Substantia nigra (tissue), 51 donors: ENCODE measurements at places on chromosomes 2 and 18.
A peak's percentile ranks its signal among the peaks of the same experiment; 100 is the strongest.

DNA sequence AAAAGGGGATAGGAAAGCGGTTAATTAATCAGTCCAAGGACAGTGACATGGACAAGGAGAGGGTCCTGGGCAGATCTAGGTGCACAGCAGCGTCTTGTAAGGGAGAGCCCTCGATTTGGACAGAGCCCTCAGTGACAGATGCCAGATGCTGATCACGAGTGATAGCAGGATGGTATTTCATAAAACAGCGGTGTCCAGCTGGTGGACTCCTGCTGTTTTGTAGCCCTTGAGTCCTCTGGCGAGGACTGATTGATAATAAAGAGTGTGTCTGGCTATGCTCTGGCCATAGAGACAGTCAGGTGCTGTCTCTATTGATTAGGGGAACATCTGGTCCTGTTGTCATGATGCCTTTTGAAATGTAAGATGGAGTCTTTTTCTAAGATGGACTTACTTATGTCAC lies 180.7 kb downstream of the NCK2 start:
- DNase-seq: no peak

- no peak for DNase-seq
Measured at GRCh38 chr2:178448968-178449661, 1.9 kb downstream of the PRKRA start.

DNA sequence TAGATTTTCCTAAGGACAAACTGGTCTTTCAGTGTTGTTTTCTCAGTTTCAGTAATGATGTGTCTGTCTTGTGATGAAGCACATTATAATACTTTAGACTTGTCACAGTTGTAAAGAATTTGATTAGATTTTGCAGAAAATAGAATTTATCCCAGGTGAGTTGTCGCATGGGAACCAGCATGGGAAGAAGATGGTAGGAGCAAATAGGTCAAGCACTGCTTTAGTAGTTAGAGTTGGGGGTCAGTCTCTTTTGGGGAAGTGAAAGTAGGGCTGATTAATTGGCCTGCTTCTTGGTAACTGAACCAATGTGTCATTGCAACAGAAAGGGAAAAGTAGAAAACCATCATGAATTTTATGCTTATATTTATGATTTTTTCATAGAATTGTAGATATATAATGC lies 153.2 kb upstream of the MYO3B start:
- no peak for DNase-seq

DNA sequence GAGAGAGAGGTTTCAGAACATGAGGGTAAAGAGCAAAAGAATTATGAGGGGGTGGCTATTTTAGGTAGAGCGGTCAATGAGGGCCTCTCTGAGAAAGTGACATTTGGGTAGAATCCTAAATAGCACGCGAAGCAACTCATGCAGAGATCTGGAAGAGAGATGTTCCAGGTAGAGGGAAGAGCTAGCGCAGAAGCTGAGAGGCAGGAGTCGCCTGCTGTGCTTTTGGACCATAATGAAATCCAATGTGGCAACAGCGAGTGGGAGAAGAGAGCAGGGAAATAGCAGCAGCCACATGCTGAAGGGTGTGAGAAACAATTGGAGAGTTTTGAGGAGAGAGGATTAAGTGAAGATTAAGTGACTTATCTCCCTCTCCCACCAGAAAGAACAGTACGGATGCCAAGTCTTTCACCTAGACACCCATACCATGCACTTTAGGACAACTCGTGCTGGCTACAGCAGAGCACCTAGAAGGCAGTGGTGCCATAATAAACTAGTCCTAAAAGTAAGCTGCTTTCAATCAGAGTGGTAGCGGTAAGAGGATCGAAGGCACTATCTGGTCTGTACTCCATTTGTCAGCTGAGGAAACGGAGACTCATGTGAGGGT lies 129.7 kb downstream of the LRP2 start:
- no peak for DNase-seq

DNA sequence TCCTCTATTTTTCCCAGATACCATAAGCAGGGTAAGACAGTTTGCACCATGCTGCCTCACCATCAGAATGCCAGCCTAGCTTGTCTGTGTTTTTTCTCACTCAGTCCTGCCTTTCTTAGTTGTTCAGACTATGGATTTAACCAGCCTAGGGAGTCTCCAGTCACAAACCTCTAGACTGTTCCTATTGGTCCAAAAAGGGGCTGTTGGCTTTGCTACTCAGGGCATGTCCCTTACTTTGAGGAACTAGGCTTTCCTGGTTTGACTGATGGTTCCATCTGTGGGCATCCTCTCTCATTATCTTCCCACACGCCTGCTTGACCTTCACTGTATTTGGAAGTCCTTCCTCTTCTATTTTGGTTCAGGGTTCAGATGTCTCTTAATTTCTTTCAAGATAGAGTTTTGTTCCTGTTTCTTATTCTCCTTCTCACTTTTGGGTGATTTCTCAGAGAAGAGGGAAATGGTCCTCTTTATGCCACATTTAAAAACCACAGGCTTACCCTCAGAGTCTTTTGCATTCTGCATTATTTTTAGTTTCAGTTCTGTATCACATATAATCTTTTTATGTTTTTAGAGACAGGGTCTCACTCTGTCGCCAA lies 31.3 kb upstream of the TMEM131 start:
- no peak for DNase-seq

DNA sequence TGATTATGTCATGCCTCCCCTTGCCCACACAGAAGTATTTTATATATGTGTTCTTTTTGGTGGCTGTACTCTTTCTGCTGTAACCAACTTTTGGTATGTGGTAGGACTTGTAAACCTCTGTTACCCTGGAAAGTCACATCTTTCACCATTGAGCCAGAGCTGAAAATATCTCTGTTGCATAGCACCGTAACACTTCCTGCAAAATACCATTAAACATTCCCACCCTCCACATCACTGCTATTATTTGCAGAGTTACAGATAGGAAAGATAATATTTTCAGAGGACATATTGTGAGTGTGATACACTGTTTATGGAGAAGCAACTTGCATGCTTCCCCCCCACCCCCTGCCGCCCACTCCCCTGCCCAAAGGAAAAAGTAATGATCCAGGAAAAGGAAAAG lies 44.8 kb downstream of the CAB39 start:
- DNase-seq: no peak

GRCh38 chr2:127175041-127175721 lies 44.9 kb downstream of the CYP27C1 start:
- no peak for DNase-seq

DNA sequence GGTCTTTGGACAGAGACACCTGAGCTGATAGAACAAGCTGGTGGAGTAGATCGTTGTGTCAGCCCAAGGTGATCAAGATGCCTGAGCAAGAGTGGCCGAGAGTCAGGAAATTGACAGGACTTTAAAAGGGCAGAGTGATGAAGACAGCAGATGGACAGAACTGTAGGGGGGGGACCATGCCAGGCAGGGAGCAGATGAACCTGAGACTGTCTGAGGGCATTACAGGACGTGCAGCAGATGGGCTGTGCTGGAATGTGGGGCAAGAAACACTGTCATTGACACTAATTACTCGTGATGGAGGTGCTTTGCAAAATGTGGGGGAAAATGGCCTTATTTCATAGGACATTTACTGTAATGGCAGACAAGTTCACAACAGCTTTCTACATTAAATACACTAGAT lies 225.0 kb downstream of the THSD7B start:
- no peak for DNase-seq

GRCh38 chr18:50955253-50955652 lies 12.6 kb upstream of the ELAC1 start:
- no peak for DNase-seq

DNA sequence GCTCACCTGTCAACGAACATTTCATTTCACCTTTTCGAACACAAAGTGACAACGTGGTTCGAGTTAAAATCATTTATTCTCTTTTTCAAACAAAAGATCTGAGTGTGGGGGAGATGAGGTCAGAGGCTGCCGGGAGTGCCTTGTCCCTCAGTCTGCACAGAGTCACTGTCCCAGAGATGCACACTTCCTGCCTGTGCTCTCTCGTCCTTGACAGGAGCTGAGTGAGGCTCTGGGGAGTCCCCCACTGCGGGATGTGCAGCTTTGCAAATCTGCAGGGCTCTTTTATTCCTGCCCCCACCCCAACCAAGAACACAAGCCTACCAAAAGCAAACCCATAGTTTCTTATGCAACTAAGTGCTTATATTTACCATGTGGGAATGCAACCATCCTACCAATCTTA lies 497.8 kb downstream of the EIPR1 start:
- no peak for DNase-seq

GRCh38 chr18:13834496-13835015 lies 10.6 kb downstream of the MC5R start:
- no peak for DNase-seq

DNA sequence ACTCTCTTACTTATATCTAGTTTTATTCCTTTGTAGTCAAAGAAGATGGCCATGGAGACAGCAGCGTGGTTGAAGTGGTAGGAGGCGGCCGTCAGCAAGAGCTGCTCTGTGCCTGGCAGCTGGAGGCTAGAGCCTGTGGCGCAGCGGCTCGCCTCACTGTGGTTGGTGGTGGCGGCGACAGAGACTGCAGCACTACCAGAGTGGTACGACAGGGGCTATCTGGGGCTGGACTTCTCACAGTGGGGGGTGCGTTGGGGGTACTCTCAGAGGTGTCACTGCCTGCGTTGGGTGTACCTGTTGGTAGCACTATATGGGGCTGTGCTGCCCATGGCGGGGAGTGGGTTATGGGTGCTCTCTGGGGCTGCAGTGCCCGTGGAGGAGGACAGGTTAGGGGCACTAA lies 8.5 kb upstream of the ANKRD62 start:
- no peak for DNase-seq

GRCh38 chr2:173990970-173991819 lies 26.0 kb upstream of the SP3 start:
- no peak for DNase-seq

GRCh38 chr18:48140731-48141130 lies 210.3 kb upstream of the SMAD2 start:
- DNase-seq: no peak

GRCh38 chr2:107325981-107326786 lies 440.2 kb upstream of the ST6GAL2 start:
- no peak for DNase-seq

DNA sequence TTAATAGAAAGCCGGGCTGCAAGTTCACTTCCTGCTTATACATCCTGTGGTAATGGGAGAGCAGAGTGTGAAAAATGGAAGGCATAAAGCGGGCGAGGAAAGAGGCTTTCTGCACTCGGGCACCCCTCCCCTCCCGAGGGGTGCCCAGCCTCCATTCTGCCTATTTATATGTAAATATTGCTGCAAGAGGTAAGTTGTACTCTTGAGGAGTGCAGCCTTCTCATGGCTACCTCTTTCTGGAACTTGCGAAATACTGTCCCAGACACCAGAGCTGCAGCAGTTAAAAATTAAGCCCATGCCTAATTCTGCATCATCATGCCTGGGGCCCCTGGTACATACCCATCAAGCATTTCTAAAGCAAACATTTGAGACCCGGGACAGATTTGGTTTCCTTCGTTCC lies 156.0 kb downstream of the GBX2 start:
- no peak for DNase-seq

- no peak for DNase-seq
Measured at GRCh38 chr2:102387763-102388546, 32.4 kb downstream of the IL18R1 start.

- peak; percentile 41 for DNase-seq
Measured at GRCh38 chr2:218217360-218218267, 625 bp downstream of the ARPC2 start.

GRCh38 chr18:26082475-26082874 lies 7.9 kb downstream of the SS18 start:
- no peak for DNase-seq

GRCh38 chr2:43202289-43202688 lies 24.1 kb downstream of the ZFP36L2 start:
- no peak for DNase-seq

DNA sequence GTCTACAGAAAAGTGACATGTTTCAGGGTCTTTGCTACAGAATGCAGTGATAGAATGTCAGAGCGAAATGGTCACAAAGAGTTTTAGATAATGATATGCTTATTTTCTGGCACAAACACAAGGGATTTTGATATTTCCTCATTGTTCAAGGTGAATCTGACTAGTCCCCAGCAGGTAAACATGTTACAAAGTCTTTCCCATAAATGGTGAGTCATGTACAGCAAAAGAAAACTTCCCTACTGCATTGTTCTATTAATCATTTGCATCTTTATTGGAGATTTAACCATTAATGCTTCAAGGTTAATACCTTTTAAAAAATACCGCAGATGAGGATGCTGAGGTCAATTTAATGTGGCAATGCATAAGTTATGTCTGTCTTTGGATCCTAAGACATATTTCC lies 19.1 kb upstream of the TRIB2 start:
- DNase-seq: no peak

GRCh38 chr2:152613235-152613634 lies 104.0 kb downstream of the PRPF40A start:
- DNase-seq: no peak

DNA sequence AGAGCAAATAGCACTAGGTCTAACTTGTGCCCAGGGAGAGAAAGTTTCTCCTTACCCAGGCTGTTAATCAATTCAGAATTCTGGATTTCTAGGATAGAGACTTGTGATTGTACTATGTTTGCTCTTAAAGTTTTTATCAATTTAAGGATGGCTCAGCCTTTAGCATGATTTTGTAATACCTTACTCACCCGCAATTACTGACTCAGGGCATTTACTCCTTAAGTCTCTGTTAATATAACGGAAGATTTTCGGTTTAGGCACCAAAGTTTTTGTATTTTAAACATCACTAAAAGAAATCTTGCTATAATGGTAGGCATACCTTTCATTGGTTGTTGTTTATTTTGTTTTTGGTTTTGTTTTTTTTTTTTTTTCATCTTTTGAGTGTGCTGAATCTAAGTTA lies 358.2 kb downstream of the RBM43 start:
- DNase-seq: no peak

DNA sequence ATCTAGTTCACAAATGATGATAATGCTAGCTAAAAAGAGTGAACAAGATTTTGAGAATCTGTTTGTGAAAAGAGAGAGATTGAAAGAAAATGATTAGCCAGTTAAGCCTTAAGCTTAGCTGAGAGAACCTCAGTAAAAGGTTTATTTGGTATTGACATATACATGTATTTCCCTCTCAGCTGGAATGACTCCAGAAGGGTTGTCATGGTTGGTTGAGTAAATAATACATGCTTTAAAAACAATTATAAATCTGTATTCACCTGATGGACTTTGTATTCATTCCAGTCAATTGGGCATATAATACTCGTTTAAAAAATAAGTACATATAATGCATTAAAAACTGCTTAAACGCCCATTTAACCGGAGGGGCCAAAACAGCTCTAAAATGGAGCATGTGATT lies 181.4 kb downstream of the GRB14 start:
- no peak for DNase-seq
